ENCODE measurements at places on chromosomes 6 and 20.
A peak's percentile ranks its signal among the peaks of the same experiment; 100 is the strongest.

- DNase-seq: no peak
These were observed 312.8 kb upstream of the JAG1 start for GRCh38 chr20:10986586-10986985.

DNA sequence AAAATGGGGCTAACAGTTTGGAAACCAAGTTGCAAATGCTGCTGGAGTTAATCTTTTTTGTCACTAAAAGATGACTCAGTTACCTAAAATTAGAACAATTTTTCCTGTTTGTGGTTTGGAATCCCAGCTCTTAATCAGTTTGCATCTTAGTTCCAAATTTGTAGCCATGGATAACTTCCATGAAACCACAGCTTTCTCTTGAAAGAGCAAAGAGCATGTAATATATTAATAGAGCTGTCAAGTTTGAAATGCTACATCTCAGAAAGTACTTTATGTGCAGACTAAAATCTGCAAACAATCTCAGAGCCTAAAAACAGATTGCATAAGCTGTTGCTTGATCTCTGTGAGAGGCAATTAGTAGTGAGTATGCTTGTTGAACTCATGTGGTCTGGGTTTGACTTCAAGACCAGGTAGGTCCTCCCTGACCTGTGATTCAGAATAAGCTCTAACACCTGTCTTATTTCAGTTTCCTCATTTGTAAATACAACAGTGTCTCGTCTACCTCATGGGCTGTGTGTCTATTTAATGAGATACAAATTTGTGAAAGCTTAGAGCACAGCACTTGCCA is 23.5 kb downstream of the DHX35 start:
- peak; percentile 28 for DNase-seq

- no peak for DNase-seq
These were observed 246.1 kb downstream of the SMOC2 start for GRCh38 chr6:168686831-168687730.

- no peak for DNase-seq
These were observed 94.7 kb downstream of the TMEM170B start for GRCh38 chr6:11632231-11632630.

DNA sequence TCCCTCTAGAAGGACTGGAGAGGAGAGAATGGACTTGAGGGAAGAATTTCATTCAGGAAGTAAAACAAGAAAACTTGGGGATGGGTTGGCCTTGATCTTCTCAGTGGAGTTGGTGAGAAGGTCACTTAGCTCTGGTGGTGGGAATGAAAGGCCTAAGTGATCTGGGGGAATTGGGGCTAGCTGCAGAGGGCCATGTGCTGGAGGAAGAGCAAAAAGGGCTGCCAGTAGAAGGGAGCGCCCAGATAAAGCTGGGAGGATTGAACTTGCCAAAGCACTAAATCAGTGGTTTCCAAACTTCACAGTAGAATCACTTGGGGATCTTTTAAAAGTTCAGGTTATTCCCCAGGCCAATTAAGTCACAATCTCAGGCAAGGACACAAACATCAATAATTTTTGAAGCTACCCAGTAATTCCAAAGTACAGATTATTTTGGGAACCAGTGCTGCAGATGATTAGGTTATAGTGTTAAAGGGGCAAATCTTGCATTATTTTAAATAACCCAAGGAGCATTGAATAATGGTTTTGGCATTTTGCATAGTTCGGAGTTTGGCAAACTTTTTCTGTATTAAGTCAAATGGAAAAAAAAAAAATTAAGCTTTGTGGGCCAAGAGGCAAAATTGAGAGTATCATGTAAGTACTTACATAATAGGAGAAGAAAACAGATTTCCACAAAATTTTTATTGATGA is 36.5 kb upstream of the RFPL4B start:
- no peak for DNase-seq

DNA sequence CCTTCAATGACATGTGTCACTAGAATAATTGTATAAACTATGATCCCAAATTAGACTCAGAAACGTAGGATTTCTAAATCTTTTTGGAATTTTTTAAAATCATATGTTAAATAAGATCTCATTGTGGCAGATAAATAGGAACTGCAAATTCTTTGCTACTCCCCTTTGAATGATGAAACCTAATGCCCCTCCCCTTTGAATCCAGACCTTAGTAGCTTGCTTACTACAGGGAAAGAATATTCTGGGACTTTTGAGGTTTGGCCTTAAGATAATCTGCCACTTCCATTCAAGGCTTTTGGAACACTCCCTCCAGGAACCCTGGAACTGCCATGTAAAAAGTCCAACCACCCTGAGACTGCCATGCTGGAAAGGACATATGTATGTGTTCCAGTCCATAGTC is 7.1 kb downstream of the TDP2 start:
- no peak for DNase-seq

DNA sequence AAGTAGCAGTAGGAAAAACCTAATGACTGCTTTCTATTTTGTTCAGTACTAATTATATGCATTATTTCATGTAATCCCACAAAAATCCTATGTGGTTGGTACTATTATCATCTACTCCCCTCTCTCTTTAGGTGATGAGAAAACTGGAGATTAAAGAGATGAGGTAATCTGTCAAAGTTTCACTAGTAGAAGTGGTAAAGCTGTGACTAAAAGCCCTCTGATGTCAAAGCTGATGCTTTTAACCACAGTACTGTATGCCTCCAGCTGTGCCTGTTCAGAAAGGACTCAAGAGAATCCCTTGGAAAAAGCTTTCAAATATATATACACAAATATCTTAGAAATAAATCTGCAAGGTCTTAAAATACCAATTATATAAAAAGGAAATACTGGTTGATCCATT is 38.0 kb downstream of the PHIP start:
- DNase-seq: no peak

DNA sequence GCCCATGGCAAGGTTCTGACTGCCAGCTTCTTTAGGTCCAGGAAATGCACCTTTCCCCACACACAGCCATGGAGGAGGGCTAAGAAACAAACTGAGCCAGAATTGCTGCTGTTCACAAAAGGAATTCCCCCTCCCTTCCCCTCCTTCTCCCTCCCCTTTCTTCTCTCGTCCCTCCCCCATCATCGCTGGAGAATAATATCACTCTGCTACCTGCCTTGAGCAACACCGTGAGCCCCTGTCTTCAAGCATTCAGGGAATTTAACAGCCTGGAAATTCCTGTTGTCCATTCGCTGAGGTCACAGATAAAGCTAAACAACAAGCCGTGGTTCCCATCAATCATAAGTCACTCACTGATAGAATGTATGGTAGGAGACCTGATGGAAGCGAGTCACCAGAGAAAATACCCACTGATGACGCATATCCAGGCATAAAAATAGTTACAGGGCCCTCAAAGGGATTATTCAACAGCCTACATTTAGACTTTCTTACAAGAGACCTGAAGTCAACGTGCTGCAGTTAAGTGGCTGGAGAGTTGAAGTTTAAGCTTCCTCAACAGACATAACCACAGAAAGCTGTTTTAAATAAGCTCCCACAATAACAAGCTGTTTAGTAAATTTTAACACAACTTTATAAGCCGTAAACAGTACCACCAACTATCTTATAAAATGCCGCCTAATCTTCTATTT is 59.7 kb downstream of the HIVEP2 start:
- DNase-seq: peak; percentile 60

DNA sequence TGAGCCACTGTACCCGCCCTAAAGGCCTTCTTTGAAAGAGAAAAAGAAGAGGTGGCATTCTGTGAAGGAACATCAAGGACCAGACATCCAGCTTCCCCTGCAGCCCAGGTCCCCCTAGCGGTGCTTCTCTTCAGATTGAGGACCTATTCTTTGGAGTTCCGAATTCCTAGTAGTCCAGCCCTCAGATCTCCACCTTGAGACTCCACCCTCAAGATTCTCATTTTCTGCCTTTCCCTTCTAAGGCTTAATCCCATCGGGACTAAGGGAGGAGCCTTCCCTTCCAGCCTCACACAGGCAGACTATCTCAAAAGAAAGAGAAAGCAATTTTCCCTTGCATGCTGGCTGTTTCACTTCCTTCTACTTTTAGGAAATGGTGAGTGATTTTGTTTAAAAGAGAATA is 32.5 kb downstream of the MUC22 start:
- DNase-seq: peak; percentile 52

GRCh38 chr20:36017048-36017951 is 48.9 kb downstream of the CNBD2 start:
- peak; percentile 65 for DNase-seq

GRCh38 chr20:9186396-9186795 is 117.5 kb downstream of the PLCB4 start:
- DNase-seq: no peak
